ENCODE measurements at places on chromosomes 7 and 10. TPM values are rescaled to one million over a fixed set of nuclear protein-coding genes. Genes with fewer than 3 reads are reported as not detected.

Gene MALRD1
- total RNA-seq, result not detected

Gene SH2D4B
- not detected for total RNA-seq

Gene GOLGA7B
- total RNA-seq, result 0.11 TPM

Gene URGCP
- total RNA-seq, result 29.2 TPM

Gene CUBN
- 6.8 TPM for total RNA-seq

- peaks cover 4% of the 10 kb centered on the region for H3K4me1 ChIP-seq
- no peaks in the 10 kb centered on the region for H3K27me3 ChIP-seq
- no peaks in the 10 kb centered on the region for H3K36me3 ChIP-seq
- DNase-seq, result peak; percentile 43
- H3K27ac ChIP-seq, result no peak overlapping the region
These were observed 237.2 kb upstream of the KAT6B start for GRCh38 chr10:74589226-74589673.

- H3K27me3 ChIP-seq, result no peaks in the 10 kb centered on the region
- no peak for DNase-seq
- H3K4me1 ChIP-seq, result no peaks in the 10 kb centered on the region
- no peaks in the 10 kb centered on the region for H3K36me3 ChIP-seq
- H3K27ac ChIP-seq, result no peak overlapping the region
- H3K4me3 ChIP-seq, result no peak overlapping the region
These were observed 21.9 kb upstream of the SFTPA2 start for GRCh38 chr10:79582096-79582495.

DNA sequence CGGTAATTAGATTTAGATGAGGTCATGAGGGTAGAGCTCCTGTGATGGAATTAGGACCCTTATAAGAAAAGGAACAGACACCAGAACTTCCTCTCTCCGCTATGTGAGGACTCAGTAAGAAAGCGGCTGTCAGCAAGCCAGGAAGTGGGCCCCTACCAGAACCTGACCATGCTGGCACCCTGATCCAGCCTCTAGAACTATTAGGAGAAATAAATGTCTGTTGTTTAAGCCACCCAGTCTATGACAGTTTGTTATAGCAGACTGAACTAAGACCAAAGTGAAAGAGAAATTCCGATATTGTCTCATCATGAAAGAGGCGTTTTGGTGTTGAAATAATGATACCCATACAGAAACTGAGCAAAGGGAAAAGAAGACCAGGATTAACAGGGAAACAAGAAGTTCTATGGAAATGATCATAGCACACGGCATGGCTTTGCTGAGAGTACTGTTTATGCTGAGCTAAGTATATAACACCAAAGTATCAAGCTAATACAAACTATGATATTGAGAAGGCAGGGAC, 9.2 kb downstream of the CLEC2L start:
- H3K27ac ChIP-seq, result no peak overlapping the region
- no peaks in the 10 kb centered on the region for H3K36me3 ChIP-seq
- H3K27me3 ChIP-seq, result no peaks in the 10 kb centered on the region
- H3K4me1 ChIP-seq, result no peaks in the 10 kb centered on the region

DNA sequence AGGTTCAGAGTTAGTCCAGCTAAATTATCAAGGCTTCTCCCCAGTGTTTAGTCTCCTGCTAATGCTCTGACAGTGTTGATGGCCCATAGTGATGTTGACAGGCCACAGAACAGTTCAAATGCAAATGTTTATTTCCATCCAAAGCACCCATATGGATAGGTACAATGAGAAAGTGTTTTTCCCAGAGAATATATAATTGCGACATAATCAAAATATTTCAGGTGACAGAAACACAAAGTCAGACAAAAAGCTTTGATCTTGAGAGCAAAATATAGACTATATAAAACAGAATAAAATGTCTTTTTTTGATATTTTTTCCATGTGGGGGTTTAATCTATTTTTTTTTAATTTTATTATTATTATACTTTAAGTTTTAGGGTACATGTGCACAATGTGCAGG, 642.3 kb upstream of the SEMA3D start:
- no peak for DNase-seq
- no peak overlapping the region for H3K4me3 ChIP-seq
- H3K36me3 ChIP-seq, result no peaks in the 10 kb centered on the region
- no peaks in the 10 kb centered on the region for H3K4me1 ChIP-seq

GRCh38 chr10:119500123-119500795, 42.3 kb downstream of the RGS10 start:
- no peak overlapping the region for H3K27ac ChIP-seq
- H3K36me3 ChIP-seq, result no peaks in the 10 kb centered on the region
- no peak overlapping the region for H3K4me3 ChIP-seq
- DNase-seq, result no peak
- no peaks in the 10 kb centered on the region for H3K27me3 ChIP-seq

GRCh38 chr10:86440874-86441843, 74.6 kb upstream of the GRID1 start:
- DNase-seq, result no peak
- no peak overlapping the region for H3K4me3 ChIP-seq
- H3K27ac ChIP-seq, result no peak overlapping the region
- no peaks in the 10 kb centered on the region for H3K27me3 ChIP-seq
- H3K4me1 ChIP-seq, result no peaks in the 10 kb centered on the region

- H3K4me1 ChIP-seq, result no peaks in the 10 kb centered on the region
- no peak for DNase-seq
- H3K4me3 ChIP-seq, result no peak overlapping the region
- H3K36me3 ChIP-seq, result no peaks in the 10 kb centered on the region
These were observed 118.0 kb upstream of the PRSS58 start for GRCh38 chr7:142375710-142376313.

DNA sequence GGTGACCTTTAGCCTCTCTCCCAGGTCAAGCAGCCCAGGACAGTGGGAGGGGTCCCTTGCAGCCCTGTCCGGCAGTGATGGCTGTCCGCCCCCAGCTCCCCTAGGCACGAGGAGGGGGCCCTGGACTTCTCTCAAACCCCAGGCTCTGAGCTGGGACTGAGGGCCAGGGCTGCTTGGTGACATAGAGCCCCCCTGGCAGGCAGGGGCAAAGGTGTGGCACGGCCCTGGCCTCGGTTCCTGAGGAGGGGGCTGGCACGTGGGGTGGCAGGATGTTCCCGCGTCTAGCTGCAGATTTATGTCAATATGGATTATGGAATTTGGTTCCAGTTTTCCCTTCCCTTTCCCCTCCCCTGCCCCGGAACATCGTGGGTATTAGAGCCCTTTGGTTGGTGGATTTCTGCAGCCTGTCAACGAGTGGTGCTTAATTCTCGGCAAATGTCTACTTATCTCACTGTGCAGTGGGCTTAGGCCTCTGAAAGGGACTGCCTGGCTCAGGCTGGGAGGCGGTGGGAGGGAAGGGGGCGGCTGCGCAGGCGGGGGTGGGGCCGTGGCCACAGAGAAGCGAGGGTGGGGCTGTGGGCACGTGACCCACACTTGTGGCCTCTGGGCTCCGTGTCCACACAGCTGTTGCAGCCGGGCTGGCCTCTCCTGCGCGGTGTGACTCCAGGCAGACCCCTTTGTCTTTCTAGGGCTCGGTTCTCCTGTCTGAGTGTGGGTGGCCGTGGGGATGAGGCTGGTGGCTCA, 19.3 kb downstream of the UNCX start:
- H3K4me3 ChIP-seq, result no peak overlapping the region
- H3K27ac ChIP-seq, result no peak overlapping the region
- peaks cover 23% of the 10 kb centered on the region for H3K27me3 ChIP-seq
- peaks cover 12% of the 10 kb centered on the region for H3K4me1 ChIP-seq
- no peaks in the 10 kb centered on the region for H3K36me3 ChIP-seq

GRCh38 chr7:8536431-8536830, 103.0 kb downstream of the NXPH1 start:
- no peaks in the 10 kb centered on the region for H3K36me3 ChIP-seq
- H3K4me1 ChIP-seq, result no peaks in the 10 kb centered on the region
- no peak overlapping the region for H3K4me3 ChIP-seq
- no peak overlapping the region for H3K27ac ChIP-seq

- H3K27ac ChIP-seq, result no peak overlapping the region
- no peaks in the 10 kb centered on the region for H3K36me3 ChIP-seq
- H3K4me1 ChIP-seq, result no peaks in the 10 kb centered on the region
- DNase-seq, result no peak
- H3K4me3 ChIP-seq, result no peak overlapping the region
These were observed 87.8 kb downstream of the BTRC start for GRCh38 chr10:101441541-101442455.

DNA sequence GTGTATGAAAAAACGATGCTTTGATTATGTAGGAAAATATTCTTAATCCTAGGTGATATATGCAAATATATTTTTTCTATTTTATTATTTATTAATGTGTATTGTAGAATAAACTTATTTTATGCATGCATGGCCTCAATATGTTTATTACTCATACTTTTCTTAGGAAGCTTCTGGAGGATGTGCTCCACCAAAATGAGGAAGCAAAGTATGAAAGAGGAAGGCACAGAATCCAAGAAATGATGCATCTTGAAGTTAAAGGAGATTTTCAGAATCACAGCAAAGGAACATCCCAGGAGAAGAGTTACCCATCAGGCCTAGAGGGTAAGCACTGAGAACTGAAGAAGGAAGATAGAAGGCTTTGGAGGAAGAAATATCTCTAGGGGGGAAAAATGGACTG, 35.0 kb upstream of the MRPS16 start:
- no peak for DNase-seq
- H3K4me1 ChIP-seq, result no peaks in the 10 kb centered on the region
- no peaks in the 10 kb centered on the region for H3K36me3 ChIP-seq
- no peak overlapping the region for H3K4me3 ChIP-seq
- no peaks in the 10 kb centered on the region for H3K27me3 ChIP-seq

- H3K27ac ChIP-seq, result no peak overlapping the region
- H3K27me3 ChIP-seq, result no peaks in the 10 kb centered on the region
- no peaks in the 10 kb centered on the region for H3K4me1 ChIP-seq
- H3K4me3 ChIP-seq, result no peak overlapping the region
- H3K36me3 ChIP-seq, result no peaks in the 10 kb centered on the region
These were observed 142.1 kb downstream of the DGKI start for GRCh38 chr7:137704723-137705122.

DNA sequence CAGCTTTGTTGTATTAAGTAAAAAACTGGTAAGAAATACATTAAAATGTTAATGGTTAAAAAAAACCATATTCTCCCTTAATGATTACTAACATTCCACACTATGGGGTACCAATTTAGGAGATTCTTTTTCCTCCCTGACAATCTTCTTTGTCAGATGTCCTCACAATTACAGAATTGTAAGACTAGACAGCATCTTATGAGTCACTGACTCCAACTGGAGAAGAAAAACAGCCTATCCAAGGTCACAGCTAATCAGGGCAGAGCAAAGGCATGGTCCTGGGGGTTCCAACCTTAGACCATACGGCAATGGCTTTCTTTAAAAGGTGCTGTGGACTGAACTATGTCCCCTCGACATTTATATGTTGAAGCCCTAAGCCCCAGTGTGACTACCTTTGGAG, 127.6 kb downstream of the DLG5 start:
- DNase-seq, result no peak
- no peak overlapping the region for H3K27ac ChIP-seq

Measured in ascending aorta (tissue), 2 donors.